ENCODE measurements at places on chromosomes 13 and 19.

DNA sequence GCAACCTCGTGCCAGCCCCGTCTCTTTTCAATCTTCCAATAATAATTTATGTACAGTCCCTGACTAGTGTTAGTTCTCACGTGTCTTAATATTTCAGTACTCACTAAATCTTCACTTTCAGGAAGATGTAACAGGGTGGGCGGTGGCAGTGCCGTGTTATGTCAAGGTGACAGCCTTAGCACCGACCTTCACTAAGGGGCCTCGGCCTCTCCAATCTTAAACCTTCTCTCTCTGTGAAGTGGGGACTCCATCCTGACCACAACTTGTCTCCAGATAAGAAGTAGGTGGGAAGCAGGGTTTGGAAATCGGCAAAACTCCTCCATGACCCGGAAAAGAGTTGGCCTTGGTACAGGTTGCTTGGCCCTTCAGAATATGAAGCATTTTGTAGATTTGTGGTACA, 1.8 kb downstream of the RPS19 start:
- DNase-seq, result no peak

DNA sequence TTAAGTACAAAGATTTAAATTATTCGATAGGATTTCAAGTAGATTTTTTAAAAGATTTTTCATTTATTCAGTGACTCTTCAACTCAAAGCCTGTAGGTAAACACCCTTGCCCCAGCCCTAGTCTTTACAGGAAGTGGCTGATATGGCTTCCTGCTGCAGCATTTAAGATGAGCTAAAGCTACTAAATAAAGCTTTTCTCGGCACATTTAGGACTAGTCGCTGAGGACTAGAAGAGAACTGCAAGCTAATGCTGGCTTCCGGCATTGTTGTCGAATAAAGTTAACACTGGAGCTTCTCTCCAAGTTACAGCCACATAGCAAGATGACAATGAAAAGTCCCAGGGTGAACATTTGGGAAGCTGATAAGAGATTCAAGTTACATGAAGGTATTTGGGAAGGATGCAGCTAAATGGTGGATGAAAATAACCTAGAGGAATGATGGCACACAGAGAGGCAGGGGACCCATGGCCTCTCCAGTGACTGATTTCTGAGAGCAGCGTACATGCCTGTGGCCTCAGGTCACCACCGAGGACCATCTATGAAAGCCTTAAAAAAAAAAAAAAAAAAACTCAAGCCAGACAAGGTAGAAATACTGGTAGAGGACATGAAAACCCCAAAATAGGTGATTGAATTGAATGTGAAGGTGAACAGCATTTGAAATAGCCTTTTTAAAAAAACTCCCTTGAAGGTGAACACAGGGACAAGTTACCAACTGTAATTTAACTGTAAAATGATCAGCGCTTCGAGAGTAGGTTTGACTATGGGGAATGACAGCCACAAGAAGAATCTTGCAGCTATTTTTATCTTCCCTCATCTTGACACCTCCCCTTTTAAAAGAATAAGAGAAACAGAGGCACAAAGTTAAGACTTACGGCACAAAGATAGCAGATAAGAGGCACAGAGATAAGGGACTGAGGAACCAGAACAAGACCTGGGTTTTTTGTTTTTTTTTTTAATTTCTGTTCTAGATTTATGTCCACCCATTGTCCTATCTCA, 155.4 kb downstream of the DCT start:
- DNase-seq, result no peak

- DNase-seq, result peak; percentile 59
Measured at GRCh38 chr13:109297628-109298027, 488.8 kb downstream of the IRS2 start.

DNA sequence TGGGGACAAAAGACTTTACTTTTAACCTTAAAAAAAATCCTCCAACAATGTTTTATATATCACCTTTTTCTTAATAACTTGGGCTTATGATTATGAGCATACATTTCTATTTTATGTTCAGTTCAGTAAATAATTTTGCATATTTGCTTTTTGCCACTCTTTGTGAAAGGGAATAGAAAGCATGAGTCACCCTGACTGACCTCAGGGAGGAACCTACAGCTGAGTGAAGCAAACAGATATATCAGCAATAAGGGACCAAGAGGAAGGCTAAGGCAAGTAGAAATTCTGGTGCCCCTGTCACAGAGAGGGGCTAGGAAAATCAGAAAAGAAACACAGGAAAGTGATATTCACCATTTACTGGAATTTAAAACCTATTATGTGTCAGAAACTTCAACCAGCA, 37.2 kb upstream of the SOHLH2 start:
- DNase-seq, result no peak

DNA sequence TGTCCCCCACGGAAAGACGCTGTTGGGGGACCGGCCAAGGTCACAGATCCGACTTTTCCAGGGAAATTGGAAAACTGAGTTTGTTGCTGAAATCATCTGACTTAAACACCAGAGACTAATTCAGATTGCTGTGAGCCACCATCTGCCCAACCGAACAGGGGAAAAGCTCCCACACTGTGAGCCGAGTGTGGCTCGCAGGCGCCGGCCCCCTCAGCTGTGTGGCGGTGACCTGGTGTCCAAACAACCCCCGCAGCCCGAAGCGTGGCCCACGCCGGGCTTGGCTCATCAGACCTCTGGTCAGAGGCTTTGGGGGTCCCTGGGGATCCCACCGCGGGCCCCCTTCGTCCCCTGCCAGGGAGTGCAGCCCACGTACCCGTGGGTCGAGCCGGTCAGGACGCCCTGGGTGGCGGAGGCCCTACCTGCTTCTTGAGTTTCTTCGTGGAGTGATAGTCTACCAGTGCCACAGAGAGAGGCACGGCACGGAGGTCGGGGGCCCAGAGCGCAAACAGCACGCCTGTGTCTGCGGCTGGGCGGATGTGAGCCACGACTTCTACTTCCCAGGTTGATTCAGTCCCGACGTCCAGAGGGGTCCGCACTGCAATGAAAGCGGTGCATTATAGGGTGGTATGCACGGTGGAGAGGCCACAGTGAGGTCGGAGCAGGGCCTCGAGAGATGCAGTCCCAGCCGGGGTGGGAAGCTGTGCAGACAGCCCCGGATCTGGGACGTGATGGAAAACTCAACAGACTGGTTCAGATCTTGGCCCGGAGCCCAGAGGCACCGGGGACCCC, 40.7 kb downstream of the GAS6 start:
- DNase-seq, result no peak

DNA sequence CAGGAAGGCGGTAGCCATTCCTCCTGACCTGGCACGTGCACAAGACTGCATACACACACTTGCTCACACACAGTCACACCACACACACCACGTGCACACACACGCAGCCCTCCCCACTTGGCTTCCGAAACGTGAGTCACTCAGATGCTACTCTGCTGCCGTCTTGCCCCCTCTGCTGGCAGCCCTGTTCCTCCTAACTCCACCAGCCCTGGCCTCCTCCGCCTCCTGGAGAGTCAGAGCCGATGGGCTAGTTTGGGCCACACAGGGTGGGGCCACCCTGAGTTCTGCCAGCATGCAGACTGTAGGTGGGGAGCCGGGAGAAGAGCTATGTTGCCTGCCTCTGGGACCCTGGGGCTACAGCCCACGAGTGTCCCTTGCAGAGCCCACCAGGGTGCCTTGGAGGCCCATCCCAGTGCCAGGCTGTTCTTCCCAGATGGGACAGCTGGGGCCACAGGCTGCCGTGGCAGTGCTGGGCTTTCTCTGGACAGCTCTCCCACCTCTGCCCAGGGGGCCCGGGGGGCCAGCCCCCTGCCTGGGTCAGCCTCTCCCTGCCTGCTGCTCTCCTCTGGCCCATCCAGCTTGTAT, 12.1 kb downstream of the PIN1 start:
- peak; percentile 90 for DNase-seq

- peak; percentile 66 for DNase-seq
Measured at GRCh38 chr19:20167651-20168122, 673 bp downstream of the ZNF486 start.

- DNase-seq, result peak; percentile 34
Measured at GRCh38 chr13:96769874-96770273, 224.4 kb downstream of the OXGR1 start.

DNA sequence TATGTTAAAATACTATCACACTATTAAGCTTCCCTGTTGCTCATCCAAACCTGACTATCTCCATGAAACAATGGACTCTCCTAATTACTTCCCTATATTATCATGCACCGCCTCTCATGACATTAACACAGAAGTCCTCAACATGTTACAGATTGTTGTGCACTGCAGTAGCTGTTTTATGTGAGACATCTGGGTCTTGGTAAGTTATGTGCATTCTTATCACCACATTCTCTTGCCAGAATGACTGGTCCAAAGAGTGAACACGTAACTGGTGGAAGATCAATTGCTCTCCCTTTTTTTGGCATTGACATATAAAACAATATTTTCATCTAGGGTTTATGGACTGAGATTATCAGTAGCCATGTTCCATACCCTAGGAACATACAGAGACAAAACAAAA, 59.4 kb downstream of the POSTN start:
- no peak for DNase-seq

DNA sequence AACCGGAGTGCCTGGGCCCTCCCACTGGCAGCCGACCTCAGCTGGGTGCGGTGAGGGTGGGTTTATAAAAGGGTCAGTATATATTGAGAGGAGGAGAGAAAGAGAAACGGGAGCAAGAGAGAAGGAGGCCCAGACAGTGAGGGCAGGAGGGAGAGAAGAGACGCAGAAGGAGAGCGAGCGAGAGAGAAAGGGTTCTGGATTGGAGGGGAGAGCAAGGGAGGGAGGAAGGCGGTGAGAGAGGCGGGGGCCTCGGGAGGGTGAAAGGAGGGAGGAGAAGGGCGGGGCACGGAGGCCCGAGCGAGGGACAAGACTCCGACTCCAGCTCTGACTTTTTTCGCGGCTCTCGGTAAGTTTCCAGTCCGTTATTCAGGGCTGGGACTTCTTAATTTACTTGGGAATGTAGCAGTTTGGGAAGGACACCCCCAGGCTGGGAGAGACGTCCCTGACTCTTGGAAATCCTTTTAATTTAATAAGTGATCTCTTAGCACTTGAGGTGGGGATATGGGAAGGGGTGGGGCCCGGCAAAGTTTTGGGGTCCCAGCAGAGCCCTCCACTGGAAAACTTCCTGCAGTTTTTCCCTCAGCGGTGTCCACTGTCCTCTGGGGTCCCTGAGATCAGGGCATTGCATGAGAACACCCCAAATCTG, at the start of gene EMP3:
Gene EMP3, plus strand, starts transcription at position 288 of the 646 bp plus-strand sequence. CDS start 1,293 bp downstream, outside the sequence.
- DNase-seq, result peak; percentile 98

GRCh38 chr13:110648146-110648819, 32.9 kb downstream of the NAXD start:
- no peak for DNase-seq

DNA sequence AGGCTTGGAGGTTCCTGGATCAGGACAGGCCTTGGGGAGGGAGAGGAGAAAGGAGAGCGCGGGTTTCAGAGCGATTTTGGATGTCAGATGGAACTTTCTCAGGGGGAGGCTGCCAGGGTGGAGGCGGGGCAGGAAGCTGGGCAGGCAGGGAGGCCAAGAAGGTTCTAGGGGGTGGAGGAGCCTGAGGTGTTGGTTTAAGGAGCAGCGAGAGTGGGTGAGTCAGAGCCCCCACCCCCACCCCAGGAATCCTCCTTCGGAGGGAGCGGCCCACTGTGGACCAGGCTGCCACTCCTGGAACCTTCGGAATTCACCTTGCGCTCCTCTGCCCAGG, 15.9 kb upstream of the NOP53 start:
- DNase-seq, result peak; percentile 76

DNA sequence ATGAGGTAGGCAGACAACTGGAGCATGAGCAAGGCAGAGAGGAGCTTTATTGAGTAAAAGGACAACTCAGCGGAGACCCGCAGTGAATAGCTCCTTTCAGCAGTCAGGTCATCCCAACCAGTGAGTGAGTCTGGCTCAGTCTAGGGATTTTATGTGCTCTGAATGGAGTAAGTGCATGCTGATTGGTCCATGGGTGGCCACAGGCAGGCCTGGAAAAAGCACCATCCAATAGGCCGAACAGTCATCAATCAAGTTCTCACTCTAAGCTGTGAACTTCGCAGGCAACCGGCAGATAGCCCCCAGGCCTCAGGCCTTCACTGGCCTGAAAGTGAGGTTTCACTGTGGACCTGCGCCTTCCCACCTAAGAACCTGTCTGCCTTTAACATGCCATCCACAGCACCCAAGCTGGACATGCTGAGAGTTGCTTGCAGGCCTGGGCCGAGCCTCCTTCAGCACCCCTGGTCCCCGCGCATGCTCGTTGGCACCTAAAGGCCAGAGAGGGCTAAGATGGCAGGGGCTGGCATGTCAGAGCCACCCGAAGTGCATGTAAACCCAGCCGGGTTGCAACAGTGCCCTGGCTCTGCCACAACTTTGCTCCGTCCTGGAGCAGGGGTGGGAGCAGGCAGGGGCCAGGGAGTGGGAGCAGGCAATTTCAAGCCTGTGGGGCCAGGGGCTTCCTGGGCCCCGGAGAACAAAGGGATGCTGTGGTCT, 698.7 kb downstream of the SLITRK1 start:
- no peak for DNase-seq

DNA sequence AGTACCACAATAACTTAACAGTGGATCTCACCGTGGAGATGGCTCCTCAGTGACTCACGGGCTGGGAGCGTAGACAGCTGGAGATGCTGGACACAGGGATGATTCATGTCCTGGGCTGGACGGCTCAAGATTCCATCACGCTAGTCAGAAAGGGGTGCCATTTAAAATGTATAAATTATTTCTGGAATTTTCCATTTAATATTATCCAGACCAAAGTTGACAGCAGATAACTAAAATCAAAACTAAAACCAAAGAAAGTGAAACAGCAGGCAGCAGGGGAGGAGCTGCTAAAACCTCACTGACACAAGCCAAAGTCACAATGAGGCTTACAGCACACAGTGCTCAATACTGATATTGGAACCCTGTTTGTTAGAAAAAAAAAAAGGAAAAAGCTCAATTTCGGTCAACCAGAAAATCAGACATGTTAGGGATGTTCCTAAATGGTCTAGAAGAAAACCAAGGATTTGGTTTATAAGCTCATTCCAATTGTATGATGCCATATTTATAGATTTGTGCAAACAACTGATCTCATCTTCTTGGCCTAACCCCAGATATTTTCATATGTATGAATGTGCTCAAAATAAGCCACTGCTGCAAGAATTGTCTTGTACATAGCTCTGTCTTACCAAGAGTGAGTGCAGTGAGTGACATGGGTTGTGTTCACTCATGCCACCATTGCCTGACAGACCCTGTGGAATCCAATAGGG, 111.8 kb downstream of the SACS start:
- peak; percentile 93 for DNase-seq

- no peak for DNase-seq
Measured at GRCh38 chr13:28137596-28137995, 749 bp upstream of the PAN3 start.

- DNase-seq, result peak; percentile 80
Measured at GRCh38 chr19:17097593-17098126, 22.1 kb downstream of the MYO9B start.

DNA sequence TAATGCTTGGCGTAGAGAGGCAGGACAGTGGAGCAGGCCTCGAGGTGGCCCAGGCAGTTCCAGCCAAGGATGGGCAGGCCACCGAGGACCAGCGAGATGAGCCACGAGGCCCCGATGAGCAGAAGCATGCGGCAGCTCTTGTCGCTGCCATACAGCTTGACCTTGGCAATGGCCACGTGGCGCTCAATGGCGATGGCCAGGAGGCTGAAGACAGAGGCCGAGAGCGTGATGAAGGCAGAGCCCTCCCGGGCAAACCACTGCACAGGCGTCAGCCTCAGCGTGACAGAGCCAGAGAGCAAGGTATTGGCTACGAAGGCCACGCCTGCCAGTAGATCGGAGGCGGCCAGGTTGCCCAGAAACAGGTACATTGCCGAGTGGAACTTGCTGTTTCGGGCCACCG, 6.8 kb downstream of the S1PR2 start:
- DNase-seq, result no peak

- no peak for DNase-seq
Measured at GRCh38 chr13:73198991-73199411, 140.2 kb downstream of the KLF5 start.

GRCh38 chr19:41548954-41549688, 26.8 kb upstream of the CEACAM21 start:
- peak; percentile 8 for DNase-seq

- no peak for DNase-seq
Measured at GRCh38 chr13:60358453-60358852, 38.6 kb upstream of the TDRD3 start.
